ENCODE measurements at places on chromosomes 6 and 20.
A peak's percentile ranks its signal among the peaks of the same experiment; 100 is the strongest.

DNA sequence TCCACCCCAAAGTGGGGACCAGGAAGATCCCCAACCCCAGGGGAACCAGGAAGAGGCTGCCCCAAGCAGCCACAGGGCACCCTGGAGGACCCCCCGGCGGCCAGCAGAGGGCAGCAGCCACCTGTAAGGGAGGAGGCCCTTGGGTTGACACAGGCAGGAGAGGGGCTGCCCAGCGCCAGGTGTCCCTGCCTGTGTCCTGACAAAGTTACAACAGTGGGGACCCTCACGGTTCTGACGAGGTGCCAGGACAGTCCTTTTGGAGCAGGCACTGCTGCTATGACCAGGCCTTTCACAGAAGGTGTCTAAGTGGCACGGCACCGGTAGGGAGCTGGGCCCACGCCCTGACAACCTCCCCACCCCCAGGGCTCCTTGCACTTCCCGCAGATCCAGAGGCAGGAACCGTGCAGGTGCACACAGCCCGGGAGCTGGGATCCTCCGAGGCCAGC is 176.7 kb downstream of the BMP7 start:
- DNase-seq, result peak; percentile 52

- peak; percentile 65 for DNase-seq
Observed at GRCh38 chr6:111550195-111550594, 55.5 kb downstream of the TRAF3IP2 start.

- DNase-seq, result no peak
Observed at GRCh38 chr6:155100591-155100990, 105.5 kb downstream of the TIAM2 start.

- DNase-seq, result peak; percentile 98
Observed at GRCh38 chr20:11266571-11266970, 592.8 kb upstream of the JAG1 start.

GRCh38 chr6:14487625-14488024 is 370.1 kb downstream of the CD83 start:
- no peak for DNase-seq

DNA sequence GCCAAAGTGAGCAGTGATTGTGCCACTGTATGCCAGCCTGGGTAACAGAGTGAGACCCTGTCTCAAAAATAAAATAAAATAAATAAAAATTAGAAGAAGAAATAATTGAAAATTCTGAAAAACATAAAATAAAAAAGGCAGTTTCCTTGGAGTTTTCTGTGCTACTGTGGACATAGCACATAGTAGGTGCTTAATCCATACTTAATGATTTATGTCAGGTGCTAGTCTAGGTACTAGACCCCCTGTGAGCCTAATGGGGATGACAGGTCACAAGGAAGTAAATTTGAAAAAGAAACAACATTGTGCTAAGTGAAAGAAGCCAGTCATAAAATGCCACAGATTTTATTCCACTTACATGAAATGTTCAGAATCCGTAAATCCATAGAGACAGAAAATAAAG is 9.2 kb upstream of the SLC9A8 start:
- no peak for DNase-seq

GRCh38 chr6:30810813-30811339 is 66.5 kb upstream of the IER3 start:
- DNase-seq, result peak; percentile 30

DNA sequence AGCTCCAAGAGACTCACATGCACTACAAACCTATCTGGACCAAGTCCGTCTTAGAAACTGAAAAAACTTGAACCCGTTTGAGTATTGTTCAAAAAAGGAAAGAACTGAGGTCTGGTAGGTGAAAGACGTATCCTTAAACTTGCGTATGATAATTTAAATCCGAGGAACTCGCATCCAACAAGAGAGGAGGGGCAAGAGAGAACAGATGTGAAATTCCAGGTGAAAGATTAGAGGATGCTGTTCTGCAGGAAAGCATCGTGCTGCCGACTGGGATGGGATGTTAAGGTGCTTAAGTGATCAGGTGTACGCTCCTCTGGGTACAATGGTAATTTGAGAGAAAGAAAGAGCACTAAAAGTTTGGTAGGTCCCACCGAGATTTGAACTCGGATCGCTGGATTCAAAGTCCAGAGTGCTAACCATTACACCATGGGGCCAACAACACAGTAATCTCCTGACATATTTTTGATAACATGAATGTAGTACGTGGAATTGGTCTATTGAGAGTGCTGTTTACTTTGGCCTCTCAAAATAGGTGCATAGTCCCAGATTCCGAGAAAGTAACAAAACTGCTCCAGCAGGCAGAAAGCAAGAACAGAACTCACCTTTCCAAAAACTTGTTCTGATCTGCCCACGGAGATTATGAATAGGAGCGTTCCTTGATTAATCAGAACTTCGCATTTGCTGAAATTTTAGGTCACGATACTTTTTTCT is 53.5 kb upstream of the BTN3A2 start:
- DNase-seq, result peak; percentile 81

DNA sequence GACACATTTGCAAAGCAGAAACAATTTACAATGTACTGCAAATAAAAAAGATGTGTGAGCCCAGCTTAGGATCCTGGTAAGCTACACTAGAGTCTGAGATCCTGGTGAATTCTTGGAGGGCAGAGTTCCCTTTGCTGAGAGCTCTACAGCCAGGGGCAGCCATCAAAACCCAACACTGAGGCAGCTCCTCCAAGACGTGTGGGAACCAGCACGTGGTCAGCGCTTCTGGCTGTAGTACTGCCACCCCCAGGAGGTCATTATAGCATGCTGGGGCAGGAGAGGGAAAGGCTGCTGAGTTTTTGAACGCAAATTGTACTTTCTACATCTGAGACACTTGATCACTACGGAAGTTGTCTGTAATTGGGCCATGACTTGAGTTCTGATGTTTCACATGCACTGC is 131.5 kb downstream of the INSM1 start:
- DNase-seq, result no peak

DNA sequence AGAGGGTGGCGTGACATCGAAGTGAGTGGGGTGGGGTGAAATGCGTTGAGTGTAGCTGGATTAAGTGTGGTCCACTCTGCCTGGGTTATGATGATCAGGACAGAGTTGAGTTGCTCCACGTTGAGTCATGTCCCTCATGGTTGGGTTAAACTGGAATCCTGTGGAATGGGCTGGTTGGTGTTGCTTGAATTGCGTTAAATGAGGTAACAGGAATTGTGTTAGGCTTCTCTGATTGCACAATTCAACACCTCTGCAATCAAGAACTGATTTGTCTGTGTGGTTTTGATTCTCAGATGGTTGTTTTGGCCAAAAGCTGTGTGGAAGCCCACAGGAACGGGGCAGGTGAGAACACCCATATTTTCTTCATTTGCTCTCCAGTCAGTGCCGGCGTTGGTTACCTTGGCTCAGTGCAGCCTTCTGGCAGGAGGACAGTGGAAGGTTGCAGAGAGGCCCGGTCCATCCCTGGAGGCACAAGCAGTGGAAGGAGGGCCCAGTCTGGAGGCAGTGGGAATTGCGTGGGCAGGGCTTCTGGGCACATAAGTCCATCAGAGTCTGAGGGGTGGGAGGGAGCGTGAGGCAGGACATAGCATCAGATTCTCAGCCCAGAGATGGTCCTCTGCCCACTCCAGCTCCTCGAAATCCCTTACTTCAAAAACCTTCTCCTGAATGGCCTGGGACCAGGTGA is 11.6 kb downstream of the NOTCH4 start:
- no peak for DNase-seq

GRCh38 chr6:97630604-97631003 is 347.6 kb upstream of the MMS22L start:
- no peak for DNase-seq

DNA sequence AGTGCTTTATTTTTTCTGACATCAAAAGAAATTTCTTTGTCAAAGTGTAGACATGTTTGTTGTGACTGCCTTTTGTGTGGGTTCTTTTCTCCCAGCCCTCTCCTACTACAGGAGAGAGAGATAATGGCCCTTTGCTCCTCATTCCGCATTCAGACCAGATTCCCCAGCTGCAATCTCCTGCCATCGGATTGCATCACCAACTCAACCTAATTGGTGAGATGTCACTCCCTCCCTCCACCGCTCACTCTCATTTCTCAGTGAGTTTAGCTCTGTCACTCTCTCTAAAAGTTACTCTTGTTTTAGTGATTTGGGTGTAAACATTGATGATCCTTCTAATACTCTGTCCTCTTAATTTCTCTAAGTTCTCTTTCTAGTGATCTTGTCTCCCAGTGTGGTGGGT is 22.7 kb downstream of the UTRN start:
- no peak for DNase-seq

GRCh38 chr6:116971959-116972358 is 94.9 kb downstream of the RFX6 start:
- no peak for DNase-seq
